GM06990 (cell line): ENCODE measurements at places on chromosomes 1 and 21.

DNA sequence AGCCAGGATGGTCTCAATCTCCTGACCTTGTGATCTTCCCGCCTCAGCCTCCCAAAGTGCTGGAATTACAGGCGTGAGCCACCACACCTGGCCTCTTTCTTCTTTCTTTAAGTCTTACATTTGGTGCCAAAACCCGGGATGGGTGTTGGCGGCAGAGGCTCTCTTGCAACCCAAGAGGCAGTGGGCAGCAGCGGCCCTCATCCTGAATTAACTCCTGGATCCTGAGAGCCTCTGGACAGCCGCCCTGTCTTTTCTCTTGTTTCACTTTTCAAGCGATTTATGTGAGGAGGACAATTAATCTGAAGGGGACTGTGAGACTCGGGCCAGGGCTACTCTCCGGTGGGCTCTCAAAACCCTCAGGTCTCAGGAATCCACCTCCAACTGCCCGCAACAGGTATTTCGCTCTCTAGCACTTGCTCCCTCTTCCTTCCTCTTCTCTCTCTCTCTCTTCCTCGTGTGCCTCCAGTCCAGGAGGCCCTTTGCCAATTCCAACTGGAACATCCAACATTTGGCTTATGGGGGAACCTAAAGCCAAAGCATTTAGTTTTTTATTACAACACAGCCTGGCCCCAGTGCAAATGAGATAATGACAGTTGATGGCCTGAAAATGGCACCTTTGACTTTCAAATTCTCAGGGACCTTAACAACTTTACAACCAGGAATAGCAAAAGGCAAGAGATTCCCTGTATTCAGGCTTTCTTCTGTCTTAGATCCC lies 18.1 kb upstream of the SLC2A5 start:
- DNase-seq: no peak

DNA sequence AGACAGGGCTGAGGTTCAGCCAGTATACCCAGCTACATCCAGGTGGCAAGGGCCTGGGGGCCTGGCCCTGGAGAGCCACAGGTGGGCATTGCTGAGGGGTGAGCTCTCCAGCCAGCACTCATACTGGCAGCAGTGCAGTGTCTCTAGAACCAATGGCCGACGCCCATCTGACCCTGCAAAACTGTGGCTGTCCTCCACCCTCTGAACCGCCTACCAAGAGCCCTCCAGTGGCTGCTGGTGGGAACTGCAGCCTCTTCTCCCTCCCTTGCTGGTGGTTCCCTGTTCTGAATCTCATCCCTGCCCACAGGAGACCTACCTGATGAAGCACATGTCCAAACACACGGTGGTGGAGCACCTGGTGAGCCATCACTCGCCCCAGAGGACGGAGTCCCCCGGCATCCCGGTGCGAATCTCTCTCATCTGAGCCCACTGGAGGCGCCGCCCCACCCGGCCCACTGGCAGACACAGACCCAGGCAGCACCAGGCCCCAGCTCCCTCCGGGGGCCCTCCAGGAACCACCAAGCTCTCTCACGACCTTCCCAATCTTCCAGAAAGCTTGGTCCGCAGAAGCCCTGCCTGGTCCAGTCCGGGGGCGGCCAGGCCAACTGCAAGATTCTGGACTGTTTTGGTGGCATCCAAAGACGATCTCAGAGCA lies 22.1 kb downstream of the A3GALT2 start:
- DNase-seq: peak; percentile 37

- DNase-seq: no peak
Observed at GRCh38 chr21:41342035-41342434, 19.8 kb upstream of the MX2 start.

DNA sequence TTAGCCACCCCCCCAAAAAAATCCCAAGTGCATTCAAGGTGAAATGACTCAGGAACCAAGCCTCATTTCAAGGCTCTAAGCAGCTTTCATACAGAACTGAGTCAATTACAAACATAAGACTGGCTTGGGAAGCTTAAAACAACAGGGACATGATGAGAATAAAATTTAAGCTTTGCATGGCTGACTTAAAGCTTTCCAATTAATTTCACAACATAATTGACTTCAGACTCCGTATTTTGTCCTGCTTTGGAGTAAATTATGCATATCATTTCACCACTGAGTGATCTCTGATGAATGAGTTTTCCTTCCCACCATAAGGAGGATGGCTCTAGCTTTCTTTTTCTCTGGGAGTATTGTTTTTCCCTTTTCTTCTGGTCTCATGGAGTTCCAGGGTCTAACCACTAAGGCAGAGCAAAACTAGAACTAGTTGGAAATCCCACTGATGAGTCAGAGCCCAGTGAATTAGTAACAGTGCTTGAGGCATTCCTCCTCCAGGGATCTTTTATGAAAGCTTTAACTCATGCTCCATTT lies 72.8 kb downstream of the XCL2 start:
- no peak for DNase-seq
